ENCODE measurements at places on chromosomes 11 and 22.

DNA sequence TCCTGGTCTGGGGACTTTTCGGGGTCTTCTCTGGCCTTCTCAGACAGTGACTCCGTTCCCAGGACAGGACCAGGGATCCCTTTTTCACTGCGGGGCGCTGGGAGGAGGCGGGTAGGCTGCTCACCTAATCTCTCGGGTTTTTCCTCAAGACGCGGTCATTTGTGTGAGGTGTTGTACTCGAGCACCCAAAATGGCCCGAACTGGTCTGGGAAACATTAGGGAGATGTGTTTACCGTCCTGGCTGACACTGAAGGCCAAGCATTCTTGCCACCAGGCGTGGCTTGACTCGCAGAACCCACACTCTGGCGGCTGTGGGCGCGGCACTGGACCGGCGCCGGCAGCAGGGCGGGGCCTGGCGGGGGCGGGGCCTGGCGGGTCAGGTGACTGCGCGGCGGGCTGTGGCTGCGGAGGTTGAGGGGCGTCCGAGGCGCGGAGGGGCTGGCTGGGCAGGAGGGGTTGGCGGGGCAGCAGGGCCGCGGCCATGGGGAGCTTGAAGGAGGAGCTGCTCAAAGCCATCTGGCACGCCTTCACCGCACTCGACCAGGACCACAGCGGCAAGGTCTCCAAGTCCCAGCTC, at the start of gene SWAP70:
TSS of gene SWAP70 (plus strand) at position 379 of the 577 bp plus-strand sequence. CDS start at position 482, 103 bp downstream.
- peak; percentile 64 for DNase-seq

DNA sequence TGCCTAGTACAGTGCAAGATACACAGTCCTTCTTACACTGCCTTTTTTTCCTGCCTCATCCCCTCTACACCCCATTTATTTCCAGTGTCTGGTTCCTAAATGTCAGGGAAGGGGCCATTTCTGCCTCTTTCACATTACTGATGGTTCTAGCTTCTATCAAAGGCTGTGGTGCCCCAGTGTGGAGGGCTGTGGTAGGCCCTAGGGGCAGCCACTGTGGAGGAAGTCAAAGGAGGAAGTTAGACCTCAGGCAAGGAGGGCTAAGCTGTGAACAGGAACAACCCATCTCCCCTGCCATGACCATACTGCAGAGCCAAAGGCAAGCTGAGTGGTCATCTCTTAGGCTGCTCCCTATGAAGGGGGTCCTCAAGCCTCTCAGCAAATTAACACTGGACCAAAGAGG, 81.9 kb upstream of the CRTAM start:
- no peak for DNase-seq

GRCh38 chr11:24082860-24083259, 414.0 kb upstream of the LUZP2 start:
- no peak for DNase-seq

DNA sequence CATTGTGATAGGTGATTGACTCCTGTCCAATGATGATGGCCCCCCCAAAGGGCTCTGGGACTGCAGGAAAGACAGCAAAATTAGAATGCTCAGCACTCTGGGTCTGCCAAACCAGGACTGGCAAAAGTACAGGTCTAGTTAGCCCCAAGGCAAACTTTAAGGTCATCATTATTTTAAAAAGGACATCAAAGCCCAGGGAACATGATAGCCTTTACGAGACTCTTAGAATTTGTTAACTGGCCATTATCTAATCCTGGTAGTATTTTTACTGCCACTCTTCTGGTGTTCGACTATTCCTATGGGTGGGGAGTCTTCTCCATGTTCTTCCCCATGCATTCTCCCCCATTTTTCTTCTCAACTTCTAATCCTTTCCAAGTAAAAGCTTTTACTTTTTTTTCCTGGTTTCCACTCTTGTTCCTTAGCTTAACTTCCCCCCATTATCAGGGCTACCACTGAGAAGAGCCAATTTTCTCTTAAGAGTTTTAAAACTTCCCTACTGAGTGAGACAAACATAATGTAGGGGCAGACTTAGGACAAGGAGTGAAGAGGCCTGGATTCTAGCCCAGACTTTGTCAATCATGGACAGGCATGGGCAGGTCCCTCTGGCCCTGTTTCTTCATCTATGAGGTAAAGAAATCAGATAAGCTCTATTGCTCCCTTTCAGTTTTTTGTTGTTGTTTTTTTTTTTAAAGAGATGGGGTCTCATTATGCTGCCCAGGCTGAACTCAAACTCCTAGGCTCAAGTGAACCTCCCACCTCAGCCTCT, 7.1 kb downstream of the DDB1 start:
- no peak for DNase-seq

GRCh38 chr11:134406264-134407185, 5.5 kb downstream of the B3GAT1 start:
- no peak for DNase-seq

- no peak for DNase-seq
These were observed 399.3 kb downstream of the CADM1 start for GRCh38 chr11:115104851-115105453.

- no peak for DNase-seq
These were observed 5.6 kb downstream of the AP1B1 start for GRCh38 chr22:29382580-29383302.

- no peak for DNase-seq
These were observed 5.4 kb upstream of the MIF start for GRCh38 chr22:23888615-23889401.

Data from T-helper 22 cell (primary cell).